ENCODE measurements at places on chromosomes 11 and 22. TPM values are rescaled to one million over a fixed set of nuclear protein-coding genes. Genes with fewer than 3 reads are reported as not detected.

The LGR4 gene
- 14.8 TPM for total RNA-seq

- no peak for DNase-seq
Observed at GRCh38 chr22:19912271-19912999, 29.1 kb upstream of the COMT start.

GRCh38 chr11:96967616-96968015, 577.8 kb downstream of the JRKL start:
- DNase-seq, result no peak

DNA sequence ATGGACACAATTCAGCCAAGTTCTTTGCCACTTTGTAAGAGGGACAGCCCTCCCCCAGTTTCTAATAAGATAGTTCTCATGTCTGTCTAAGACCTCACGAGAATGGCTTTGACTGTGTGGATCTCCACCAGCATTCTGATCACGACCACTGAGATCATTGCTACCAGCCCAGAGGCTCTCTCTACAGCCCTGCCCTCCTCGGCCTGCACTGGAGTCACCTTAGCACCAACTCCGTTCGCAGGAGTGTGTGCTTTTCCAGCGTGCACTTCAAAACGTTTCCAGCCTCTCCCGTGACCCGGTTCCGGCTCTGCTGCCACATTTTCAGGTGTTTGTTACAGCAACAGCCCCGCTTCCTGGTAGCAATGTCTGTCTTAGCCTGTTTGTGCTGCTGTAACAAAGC, 26.2 kb downstream of the TSPAN32 start:
- no peak for DNase-seq

DNA sequence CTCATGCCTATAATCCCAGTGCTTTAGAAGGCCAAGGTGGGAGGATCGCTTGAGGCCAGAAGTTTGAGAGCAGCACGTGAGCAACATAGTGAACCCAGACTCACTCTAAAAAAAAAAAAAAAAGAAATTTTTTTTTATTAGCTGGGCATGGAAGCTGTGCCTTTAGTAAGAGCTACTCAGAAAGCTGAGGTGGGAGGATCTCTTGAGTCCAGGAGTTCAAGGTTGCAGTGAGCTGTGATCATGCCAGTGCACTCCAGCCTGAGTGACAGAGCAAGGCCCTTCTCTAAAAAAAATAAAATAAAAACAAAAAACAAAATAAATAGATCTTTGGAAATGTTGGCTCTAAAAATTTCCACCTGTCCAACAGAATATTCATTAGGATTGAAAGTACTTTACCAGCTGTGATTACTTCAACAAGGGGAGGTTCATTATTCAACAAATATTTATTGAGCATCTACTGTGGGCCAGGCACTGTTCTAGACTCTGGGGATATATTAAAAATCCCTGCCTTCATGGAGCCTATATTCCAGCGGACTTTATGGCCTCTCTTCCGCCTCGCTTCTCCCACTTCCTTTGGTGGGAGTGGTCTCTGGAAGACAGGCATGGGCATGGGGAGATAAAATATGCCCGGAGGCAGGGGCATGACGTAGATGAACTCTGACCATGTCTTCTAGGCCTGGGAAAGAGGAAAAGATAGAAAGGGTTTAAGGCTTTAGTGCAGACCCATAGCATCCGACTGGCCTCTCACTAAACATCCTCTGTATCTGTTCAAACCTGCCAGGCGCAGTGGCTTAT, 47.9 kb downstream of the AHNAK start:
- no peak for DNase-seq

Measured in MCF 10A (cell line).